Activated CD4-positive, CD25-positive, alpha-beta regulatory T cell (primary cell): ENCODE measurements at places on chromosomes 5 and 9.

DNA sequence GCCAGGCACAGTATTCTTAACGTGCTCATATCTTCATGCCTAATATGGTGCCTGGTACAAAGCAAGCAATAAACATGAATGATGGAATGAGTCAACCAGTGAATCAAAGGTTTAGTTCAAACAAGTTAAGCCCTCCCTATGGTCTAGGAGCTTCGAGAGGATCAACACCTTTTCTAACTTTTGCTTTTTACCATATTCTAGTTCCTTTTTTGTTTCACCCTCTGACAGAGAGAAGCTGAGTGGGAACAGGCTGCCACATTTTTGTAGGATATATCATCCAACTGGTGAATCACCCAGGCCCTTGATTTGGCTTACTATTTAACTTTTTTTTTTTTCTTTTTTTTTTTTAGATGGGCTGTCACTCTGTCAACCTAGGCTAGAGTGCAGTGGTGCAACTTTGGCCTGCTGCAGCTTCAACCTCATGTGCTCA is 39.3 kb upstream of the TNC start:
- no peak for DNase-seq

GRCh38 chr5:150562832-150563231 is 54.9 kb downstream of the NDST1 start:
- no peak for DNase-seq

- DNase-seq = no peak
Observed at GRCh38 chr9:22201256-22201655, 192.2 kb upstream of the CDKN2B start.

- no peak for DNase-seq
Observed at GRCh38 chr9:105883847-105884246, 189.5 kb downstream of the TMEM38B start.

DNA sequence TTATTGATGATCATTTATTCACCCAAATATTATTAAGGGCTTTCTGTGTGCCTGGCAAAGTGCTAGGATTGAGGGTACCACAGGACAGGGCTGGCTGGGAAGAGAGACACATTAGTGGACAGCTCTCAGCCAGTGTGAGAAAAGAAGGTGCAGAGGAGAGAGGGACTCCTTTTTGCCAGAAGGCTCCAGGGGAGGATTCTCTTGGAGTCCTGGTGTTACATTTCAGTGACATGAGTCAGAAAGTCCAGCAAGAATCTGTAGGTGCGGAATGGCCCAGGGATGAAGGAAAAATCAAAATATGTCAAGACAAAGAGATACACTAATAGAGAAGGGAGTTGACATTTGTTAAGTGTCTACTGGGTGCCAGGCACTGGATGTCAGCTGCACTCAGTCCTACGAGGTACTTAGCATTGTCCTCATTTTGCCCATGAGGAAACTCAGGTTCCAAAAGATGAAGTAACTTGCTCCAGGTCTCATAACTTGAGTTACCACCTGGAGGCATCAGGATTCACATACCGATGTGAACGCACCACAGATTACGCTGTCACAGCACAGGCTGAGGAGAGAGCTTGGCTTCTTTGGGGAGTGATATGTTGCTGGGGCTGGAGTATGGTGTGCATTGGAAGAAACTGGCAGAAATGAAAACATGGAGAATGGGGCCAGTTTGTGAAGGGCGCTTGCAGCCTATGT is 60.5 kb downstream of the RASGRF2 start:
- no peak for DNase-seq

GRCh38 chr5:32562843-32563242 is 22.5 kb upstream of the SUB1 start:
- no peak for DNase-seq
